ENCODE measurements at places on chromosomes 11 and 22.

GRCh38 chr22:22702237-22703202 lies 58.1 kb downstream of the GGTLC2 start:
- DNase-seq = no peak

DNA sequence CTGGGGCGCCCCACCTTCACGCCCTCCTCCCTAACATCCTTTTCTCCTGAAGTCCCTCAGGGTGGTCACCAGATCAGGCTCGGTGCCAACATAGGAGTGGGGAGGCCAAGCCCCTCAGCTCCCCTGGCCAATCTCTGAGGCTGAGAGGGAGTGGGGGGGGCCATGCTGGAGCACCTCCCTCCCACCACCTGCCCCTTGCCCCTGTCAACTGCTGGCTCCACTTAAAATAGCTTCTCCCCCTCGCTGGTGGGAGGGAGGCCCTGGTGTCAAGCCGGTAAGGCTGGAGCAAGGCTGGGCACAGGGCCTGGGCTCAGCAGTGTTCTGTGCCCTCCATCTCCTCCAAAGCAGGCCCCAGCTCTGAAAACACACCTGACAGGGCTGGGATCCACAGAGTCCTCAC lies 4.9 kb downstream of the PLXNB2 start:
- no peak for DNase-seq

GRCh38 chr11:35274909-35275785 lies 136.2 kb downstream of the CD44 start:
- no peak for DNase-seq

DNA sequence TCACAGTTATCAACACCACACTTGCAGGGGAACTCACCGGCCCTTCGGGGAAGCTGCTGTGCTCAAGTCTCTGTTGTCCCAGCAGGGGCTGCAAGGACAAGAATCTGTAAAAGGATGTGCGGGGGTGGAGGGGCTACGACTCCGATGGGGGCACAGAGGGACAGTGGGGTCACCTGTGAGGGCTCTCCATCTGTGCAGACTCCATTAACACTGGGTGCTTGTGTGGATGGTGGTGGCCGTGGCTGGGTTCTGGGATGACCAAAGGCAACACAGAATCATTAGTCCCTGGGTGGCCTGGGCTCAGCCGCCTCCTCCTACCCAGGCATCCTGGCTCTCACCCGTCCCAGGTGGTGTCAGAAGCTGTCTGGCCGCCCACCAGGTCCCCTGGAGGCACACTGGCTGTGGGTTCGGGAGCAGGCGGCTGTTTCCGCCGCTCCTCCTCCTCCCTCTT lies 10.2 kb upstream of the RBM4B start:
- no peak for DNase-seq

- DNase-seq = no peak
These were observed 86.8 kb downstream of the TEAD1 start for GRCh38 chr11:12761029-12761428.

- no peak for DNase-seq
These were observed 43.1 kb downstream of the CACNG2 start for GRCh38 chr22:36660510-36660840.

- no peak for DNase-seq
These were observed 6.1 kb downstream of the MRGPRE start for GRCh38 chr11:3225826-3226750.

GRCh38 chr22:20159076-20159475 lies 8.2 kb upstream of the CCDC188 start:
- DNase-seq = no peak

GRCh38 chr22:46147471-46148267 lies 2.7 kb upstream of the PPARA start:
- no peak for DNase-seq

DNA sequence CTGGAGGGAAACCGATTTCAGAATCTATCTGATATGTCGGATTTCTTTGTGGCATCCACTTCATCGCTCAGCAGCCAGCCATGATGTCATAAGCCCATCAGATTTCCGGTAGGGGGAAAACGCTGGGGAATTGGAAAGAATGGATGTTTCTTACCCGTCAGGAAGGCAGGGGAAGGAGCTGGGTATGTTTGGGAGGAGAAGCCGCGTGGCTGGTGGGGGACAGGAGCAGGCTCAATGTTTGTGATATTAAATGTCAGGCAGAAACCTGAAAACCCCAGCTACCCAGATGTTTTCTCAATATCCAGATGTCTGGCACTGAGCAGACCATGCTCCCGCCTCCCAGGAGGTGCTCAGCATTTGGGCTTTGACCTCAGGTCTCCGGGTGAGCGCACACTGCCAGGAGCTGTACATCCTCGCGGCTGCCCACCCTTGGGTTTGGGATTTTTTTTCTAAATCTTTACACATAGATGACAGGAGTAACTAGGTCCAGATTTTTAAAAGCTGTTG lies 67.5 kb downstream of the NFAM1 start:
- no peak for DNase-seq
